NCI-H82 (cell line): ENCODE measurements at places on chromosomes 7 and 10.

GRCh38 chr7:41809116-41809515 lies 106.2 kb upstream of the INHBA start:
- DNase-seq: no peak

DNA sequence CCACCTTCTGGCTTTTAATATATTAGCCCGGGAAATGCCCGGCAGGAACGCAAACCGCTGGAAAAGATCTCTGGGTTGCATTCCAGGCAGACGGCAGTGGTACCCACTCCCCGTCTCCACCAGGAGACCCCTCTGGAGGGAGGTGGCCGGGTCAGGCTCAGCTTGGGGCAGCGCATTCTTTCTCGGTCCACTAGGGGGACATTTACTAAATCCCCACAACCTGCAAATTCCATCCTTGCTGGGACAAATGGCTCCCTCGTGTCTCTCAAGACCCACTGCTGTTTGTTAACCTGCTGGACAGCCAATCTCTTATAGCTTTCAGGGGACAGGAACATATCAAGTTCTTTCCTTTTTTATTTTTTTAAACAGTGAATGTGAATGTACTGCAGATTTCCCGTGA lies 45.8 kb upstream of the CARD11 start:
- peak; percentile 13 for DNase-seq

GRCh38 chr7:106878748-106879439 lies 13.8 kb downstream of the PIK3CG start:
- no peak for DNase-seq

GRCh38 chr10:100518761-100519241 lies 860 bp downstream of the SEC31B start:
- DNase-seq: peak; percentile 86

- DNase-seq: no peak
Measured at GRCh38 chr7:133562621-133563020, 309.7 kb downstream of the EXOC4 start.

- DNase-seq: no peak
Measured at GRCh38 chr7:140697447-140698143, 1.1 kb downstream of the NDUFB2 start.

GRCh38 chr7:114628362-114628761 lies 213.7 kb downstream of the FOXP2 start:
- no peak for DNase-seq

DNA sequence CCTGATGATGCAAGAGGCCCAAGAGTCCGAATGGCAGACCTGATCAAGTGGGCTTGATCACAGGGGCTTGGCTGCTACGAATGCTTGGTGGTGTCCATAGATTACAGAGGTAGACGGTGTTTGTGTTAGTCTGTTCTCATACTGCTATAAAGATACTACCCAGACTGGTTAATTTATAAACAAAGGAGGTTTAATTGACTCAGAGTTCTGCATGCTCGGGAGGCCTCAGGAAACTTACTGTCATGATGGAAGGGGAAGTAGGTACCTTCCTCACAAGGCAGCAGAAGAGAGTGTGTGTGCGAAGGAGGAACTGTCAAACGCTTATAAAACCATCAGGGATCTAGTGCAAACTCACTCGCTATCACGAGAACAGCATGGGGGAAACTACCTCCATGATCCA lies 268.9 kb upstream of the KLF6 start:
- DNase-seq: no peak

DNA sequence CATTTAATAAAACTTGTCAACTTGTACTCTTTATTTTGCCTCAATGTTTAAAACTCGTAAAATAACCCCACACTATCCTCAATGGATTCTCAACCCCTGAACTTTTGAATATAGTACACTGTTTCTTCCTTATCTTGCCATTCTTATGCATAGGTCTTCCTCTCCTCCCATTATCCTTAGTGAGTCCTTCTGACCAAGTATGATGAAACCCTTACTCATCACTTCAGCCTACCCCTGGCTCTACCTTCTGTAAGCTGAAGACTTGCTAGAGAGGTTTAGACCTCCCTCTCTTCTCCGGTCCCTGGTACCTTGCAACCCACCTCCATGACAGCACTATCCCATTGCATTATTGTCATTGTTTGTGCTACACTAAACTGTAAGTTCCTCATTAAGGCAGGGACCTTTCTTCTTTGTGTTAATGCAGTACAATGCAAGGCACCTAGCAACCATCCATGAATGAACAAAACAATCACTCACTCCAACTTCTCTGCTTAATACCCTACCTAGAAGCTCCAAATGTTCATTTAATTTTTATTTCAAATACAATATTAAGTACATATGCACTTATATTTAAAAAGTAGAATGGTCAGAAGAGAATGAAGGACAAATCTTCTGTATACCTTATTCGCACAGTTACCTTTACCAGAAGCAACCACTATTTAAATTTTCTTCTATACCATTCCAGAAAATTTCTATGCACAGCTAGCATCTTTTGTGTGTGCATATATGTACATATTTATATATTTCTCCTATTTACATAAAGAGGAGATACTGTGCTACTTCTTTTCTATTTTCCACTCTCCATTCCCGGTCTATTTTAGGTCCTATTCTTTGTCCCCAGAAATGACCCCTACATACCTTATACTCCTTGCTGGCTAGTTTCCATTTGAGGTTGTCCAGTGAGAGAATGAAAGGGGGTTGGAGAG lies 77.5 kb downstream of the SLC16A9 start:
- DNase-seq: no peak

- peak; percentile 7 for DNase-seq
Measured at GRCh38 chr10:58028597-58029366, 238.9 kb downstream of the IPMK start.

- DNase-seq: no peak
Measured at GRCh38 chr7:1919539-1920265, 249.6 kb downstream of the ELFN1 start.

GRCh38 chr10:58382489-58382995 lies 2.7 kb upstream of the TFAM start:
- no peak for DNase-seq

- DNase-seq: peak; percentile 62
Measured at GRCh38 chr10:63819753-63820329, 298.6 kb downstream of the REEP3 start.

- no peak for DNase-seq
Measured at GRCh38 chr10:103171278-103171677, 21.8 kb downstream of the NT5C2 start.

- DNase-seq: no peak
Measured at GRCh38 chr7:111413739-111414138, 148.6 kb downstream of the IMMP2L start.

GRCh38 chr7:6628045-6628444 lies 9.1 kb upstream of the ZNF316 start:
- DNase-seq: no peak

GRCh38 chr7:123754271-123754871 lies 5.6 kb upstream of the WASL start:
- no peak for DNase-seq

GRCh38 chr7:18995811-18996426 lies 121.5 kb downstream of the TWIST1 start:
- no peak for DNase-seq

GRCh38 chr7:101817471-101818286 lies at the start of gene CUX1:
Gene CUX1, plus strand, starts transcription at chr7:101817626. Its CDS starts 14 bp downstream, at chr7:101817640.
- DNase-seq: peak; percentile 46

DNA sequence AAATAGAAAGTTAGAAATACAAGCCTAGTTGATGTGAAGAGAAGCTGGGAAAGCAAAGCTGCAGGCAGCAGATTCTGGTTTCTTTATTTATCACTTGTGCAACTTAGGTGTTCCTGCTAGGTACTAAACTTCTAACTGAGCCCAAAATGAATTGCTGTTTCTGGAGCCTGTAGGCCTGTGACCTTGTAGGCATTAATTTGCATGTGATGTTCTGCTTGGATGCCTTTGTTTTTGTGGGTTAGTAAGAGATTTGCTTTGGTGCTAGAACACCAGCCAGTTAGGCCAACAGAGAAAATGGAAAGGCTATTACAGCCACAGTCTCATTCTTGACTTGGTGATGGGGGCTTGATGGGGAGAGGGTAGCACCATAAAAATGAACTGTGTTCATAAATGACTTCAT lies 370.7 kb downstream of the PPP1R3A start:
- DNase-seq: no peak

DNA sequence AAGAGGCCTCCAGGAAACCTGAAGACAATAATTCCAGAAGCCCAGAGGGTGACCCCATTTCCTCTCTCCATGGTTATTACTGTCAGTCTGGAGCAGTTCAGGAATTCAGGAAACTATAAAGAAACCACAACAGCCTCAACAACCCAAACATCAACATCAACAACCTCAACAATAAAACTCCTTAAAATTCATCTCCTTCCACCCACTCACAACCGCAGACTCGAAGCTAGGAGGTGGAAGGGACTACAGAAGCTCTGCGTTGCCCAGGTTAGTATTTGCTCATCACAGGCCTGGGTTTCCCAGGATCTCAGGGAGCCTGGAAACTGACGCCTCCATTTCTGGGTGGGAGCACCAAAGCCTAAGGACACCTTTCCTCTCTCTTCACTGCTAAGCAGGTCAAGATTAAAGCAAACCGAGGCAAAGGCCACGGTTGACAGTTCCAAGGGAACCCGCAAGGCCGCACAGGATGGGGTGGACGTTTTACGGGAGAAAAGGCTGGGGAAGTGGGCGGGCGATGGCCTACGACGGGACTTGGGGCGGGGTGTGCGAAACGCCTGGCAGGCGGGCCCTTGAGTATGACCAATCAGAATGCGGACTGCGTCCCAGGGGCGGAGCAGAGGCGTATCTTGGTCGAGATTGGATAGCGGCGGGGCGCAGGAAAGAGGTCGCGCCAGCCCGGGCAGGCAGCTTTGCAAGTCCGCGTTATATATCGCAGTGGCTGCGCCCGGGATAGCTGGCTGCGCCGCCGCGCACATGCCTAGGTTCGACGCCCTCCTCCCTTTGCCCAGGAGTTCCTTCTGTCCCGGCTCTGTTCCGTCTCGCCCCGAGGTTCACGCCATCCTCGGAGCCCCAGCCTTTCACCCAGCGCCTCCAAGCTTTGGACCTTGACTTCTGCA lies at the start of gene ELOVL3:
ELOVL3 (plus strand) TSS at position 654 of the 896 bp plus-strand sequence. CDS start 250 bp downstream, outside the sequence.
- peak; percentile 94 for DNase-seq

DNA sequence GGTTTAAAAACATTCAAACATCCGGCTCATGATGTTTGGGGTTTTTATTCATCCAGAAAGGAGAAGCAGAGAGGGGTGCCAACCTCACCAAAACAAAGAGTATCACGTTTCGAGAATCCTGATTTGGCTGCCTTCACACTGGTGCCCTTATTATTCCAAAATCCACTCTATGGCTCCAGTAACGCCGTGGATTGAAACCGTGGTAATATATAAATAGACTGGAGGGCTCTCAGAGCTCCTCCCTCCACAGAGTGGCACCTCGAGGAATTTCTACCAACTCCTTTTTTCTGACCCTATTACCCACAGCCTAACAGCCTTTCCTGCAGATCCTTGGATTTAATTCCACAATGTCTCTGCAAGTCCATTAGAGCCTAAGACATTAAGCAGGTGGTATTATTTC lies 353.6 kb downstream of the CRPPA start:
- DNase-seq: peak; percentile 51

DNA sequence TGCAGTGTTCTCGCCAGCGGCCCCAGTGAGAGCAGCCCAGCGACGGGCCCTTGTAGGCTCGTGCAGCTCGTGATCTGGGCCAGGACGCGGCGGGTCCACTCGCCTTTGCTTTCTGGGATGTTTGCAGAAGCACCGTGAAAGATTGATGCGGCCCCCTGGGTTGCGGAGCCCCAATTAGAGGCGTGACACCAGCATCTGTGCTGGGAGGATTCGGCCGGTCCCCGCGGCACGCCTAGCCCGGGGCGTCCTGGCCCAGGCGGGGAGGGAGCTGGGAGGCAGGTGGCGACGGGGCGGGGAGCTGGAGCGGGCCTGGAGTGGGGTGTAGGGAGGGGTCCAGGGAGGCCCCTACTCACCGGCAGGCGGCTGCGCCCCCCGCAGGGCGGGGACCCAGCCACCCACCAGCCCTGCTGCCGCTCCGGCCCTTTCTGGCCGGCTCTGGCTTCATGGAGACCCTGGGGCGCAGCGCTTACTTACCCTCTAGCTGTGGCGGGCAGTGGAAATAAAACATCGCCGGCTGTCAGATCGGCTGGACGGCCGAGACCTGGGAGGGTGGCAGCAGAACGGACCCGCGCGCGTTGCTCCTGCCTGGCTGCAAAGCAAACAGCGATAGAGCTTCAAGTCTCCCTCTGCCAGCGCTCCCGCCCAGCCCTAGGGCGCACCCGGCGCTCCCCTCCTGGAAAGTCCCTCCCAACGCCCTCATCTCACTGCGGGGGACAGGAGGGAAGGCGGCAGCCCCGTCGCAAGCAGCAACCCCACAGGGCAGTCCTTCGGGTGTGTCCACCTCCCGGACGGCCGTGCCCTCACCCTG lies 752 bp downstream of the DRGX start:
- DNase-seq: peak; percentile 40

DNA sequence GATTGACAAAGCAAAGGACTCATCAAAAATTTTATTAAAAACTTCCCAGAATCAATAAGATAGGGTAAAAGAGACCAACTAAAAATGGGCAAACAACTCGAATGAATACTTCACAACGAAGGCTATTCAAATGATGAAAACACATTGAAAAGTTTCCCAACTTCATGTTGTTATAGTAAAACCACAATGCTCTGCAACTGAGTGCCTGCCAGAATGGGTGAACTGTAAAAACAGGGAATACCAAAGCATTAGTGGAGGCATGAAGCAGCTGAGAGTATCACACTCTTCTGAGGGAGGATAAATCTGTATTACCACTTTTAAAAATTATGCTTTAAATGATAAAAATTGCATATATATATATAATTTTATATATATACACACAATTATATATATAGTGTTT lies 1214.7 kb downstream of the SORCS3 start:
- DNase-seq: no peak

DNA sequence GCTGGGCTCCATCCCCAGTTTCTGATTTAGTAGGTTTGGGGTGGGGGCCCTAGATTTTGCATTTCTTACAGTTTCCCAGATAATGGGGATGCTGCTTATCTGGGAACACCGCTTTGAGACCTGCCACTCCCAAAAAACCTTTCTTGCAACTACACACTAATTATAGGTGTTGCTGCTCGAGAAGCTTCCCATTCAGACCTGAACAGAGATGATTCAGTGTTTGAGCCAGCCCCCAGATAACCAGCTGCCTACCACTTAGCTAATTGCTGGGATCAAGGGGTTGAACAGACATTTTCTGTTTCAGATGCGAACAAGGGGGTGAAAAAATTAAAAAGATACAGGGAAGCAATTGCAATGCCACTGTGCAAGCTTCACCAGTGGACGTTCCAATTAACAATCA lies 448.5 kb downstream of the KCNMA1 start:
- peak; percentile 82 for DNase-seq

GRCh38 chr7:158015403-158016179 lies 572.0 kb downstream of the PTPRN2 start:
- no peak for DNase-seq

DNA sequence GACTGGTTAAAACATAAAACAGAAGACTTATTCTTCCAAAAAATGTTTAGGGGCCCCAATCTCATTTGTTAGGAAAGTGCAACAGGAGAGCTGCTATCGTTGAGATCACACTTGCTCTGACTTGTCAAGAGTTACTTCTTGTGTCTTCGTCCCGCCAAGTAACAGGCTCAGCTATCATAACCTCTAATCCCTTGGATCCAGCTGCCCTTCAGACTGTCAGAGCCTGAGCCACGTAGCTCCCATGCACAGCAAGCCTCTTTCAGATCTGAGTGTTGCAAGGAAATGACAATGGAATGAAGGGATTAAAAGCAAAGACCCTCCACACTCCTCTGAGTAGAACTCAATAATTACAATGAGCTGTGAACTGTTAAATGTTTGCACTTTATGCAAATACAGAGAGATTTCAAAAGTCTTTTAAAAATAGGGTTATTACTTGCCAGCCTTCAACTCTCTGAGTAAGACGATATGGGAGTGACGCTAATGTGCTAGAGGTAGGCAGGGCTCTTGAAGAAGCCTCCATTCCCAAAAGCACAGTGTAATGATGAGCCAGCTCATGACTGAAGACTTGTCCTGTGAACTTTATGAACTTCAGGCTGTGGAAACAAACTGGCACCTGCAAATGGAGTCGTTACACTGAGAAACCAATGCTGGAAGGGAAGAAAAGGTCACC lies 28.4 kb upstream of the CDK13 start:
- DNase-seq: peak; percentile 95
